A549 treated with CORT108297 at 1 μM for 4 hours (cell line): ENCODE measurements at places on chromosomes 3 and 15. TPM values are rescaled to one million over a fixed set of nuclear protein-coding genes. Genes with fewer than 3 reads are reported as not detected.

The DAZL gene
- total RNA-seq, result not detected in 5 replicates

The TMC3 gene
- total RNA-seq, result not detected in 5 replicates

The CEMIP gene
- 1.5 to 2.2 TPM (median 1.9 TPM) in 5 replicates for total RNA-seq

The IL17RE gene
- total RNA-seq, result 1.1 to 1.3 TPM (median 1.1 TPM) in 5 replicates

The CA12 gene
- 148 to 171 TPM (median 161 TPM) in 5 replicates for total RNA-seq
